MV-4-11 (cell line): ENCODE measurements at places on chromosomes 7 and 10.
A peak's percentile ranks its signal among the peaks of the same experiment; 100 is the strongest.

DNA sequence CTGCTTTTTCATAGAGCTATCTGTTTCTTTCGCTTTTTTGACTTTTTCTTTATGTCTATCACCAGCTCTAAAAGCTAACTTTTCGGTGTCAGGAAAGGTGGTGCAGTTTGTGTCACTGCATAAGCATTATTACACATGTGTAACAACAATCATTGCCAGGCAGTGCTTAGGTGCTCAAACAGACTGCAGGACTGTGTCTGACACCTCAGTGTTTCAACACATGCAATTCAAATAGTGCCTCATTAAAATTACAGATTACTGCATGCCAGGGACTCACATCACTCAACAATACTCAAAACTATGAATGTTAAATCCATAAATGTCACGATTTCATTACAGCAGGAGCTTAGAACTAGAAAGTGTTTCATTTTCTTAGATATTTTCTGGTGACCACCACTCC is 265.3 kb upstream of the SMIM30 start:
- DNase-seq = no peak

DNA sequence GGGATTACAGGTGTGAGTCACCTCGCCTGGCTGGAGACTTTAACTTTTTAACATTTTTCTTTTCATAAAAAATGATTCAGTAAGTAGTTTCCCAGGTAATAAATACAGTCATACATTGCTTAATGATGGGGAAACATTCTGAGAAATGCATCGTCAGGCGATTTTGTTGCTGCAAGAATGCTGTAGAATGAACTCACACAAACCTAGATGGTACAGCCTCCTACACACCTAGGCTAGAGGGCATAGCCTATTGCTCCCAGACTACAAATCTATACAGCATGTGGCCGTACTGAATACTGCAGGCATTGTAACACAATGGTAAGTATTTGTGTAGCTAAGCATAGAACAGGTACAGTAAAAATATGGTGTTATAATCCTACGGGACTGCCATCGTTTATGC is 108.5 kb upstream of the SFMBT2 start:
- DNase-seq = no peak

- peak; percentile 16 for DNase-seq
Measured at GRCh38 chr10:96890172-96890513, 58.0 kb downstream of the LCOR start.

DNA sequence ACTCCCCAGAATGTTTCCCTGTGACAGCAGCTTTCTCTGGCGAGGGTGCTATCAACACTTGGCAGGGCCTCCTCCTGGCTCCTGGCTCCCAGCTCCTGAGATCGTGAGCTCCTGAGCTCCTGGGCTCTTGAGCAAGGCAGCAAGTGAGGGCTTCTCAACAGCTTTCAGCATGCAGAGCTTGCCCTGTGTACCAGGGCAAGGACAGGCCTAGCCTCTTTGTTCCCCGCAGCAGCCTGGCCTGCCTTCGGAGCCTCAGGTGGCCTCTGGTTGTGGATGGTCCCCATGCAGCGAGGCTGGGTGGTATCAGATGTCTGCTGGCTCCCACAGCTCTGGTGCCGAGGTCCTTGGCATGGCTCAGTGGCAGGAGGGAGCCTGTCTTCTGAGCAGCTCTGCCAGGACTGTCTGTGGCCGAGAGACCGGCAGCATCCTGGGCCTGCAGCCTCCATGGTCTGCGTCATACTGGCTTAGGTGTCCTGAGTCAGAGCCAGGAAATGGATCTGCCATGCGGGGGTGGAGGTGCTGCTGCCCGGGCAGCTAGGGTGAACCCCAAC is 44.2 kb downstream of the ZMIZ1 start:
- DNase-seq = no peak

GRCh38 chr10:65166272-65166671 is 1645.1 kb downstream of the REEP3 start:
- no peak for DNase-seq

GRCh38 chr10:124266468-124267230 is 152.1 kb downstream of the OAT start:
- no peak for DNase-seq

- DNase-seq = peak; percentile 94
Measured at GRCh38 chr10:113953505-113954272, 90.0 kb upstream of the ADRB1 start.

GRCh38 chr10:79187121-79187940 is 118.6 kb downstream of the ZMIZ1 start:
- peak; percentile 39 for DNase-seq

- DNase-seq = no peak
Measured at GRCh38 chr7:18103436-18104218, 76.0 kb upstream of the PRPS1L1 start.

GRCh38 chr10:12484941-12485805 is 135.8 kb downstream of the CAMK1D start:
- DNase-seq = no peak

DNA sequence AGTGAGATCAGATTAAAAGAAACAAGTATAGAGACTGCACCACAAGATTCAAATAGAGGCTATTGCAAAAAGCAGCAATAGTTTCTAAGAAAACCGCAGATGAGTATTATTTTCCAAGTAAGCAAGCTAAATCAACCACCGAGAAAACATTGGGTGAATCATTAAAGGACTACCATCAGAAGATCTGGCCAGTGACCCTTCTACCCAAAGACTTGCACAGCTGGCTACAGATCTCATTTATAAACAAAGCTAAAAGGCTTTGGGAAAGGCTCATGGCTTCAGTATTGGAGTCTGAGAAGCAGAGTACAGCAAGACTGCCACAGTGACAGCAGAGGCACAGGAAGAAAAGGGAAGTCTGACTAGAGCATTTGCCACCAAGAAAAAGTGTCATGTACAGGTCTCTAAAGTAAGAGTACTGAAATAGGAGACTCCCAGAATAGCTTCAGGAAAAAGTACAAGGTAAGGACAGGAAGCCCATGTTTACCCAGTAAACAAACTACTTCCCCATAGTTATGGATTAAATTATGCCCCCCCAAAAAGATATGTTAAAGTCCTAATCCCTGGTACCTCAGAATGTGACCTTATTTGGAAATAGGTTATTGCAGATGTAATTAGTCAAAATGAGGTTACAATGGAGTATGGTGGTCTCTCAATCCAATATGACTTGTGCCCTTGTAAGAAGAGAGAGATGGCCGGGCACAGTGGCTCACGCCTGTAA is 19.0 kb downstream of the STEAP1 start:
- DNase-seq = peak; percentile 21

DNA sequence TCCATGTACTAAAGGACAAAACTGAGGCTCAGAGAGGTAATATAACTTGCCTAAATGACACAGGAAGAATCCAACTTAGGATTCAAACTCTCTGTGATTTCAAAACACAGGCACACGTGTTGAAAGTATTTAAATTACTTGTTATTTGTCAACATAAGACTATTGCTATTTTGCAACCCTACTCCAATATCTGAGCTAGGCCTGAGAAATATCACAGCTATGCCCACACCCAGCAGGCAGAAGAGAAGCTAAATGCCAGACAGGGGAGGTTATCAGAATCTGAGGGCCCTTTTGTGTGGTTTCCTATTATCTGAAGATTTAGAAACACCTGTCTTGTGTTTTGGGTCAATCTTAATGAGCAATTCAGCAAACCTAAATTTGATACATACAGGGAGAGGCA is 204.3 kb downstream of the ANK3 start:
- no peak for DNase-seq

DNA sequence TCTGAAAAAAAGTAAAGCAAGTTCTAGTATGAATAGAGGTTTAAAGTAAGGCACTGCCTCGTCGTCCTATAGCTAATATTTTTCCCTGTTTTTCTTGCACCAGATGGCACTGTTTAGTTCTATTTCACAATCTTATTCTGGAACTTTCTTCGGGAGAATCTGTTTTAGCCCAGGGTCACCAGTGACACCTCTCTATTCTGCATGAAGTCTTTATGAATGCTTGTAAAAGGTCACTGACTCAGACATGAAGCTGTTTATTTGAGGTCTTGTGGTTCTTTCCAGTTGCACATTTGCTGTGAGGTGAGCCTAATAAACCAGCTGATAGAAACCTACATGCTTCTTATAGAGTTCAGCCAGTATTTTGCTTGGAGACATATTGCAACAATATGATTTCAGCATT is 444.3 kb downstream of the AUTS2 start:
- no peak for DNase-seq

DNA sequence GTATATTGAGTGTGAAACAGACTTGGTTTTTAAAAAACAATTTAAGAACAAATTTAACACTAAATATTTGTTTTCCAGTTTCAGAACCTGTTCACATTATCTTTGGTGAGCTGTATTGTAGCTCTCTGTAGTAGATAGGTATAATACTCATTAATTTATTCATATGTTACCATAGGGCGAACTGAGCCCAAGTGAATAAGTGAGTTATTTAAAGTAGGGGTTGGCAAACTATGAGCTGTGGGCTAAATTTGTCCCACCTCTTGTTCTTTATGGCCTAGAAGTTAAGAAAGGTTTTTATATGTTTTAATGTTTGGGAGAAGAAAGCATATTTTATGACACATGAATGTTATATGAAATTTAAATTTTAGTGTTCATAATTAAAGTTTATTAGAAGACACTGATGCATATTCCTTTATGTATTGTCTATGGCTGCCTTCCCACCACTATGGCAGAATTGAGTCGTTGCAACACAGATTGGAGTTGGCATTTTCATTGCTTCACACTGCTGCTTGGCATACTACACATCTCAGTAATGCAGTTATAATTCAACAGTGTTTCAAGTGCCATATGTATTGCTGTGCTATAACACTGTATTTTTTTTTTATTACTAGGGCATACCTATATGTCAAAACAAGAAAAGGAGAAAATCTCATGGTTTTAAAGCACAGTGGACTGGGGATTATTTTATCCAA is 146.5 kb downstream of the ADK start:
- DNase-seq = no peak

- DNase-seq = peak; percentile 48
Measured at GRCh38 chr7:84923348-84923747, 263.5 kb downstream of the SEMA3D start.

- no peak for DNase-seq
Measured at GRCh38 chr7:37112876-37113275, 335.8 kb downstream of the ELMO1 start.

DNA sequence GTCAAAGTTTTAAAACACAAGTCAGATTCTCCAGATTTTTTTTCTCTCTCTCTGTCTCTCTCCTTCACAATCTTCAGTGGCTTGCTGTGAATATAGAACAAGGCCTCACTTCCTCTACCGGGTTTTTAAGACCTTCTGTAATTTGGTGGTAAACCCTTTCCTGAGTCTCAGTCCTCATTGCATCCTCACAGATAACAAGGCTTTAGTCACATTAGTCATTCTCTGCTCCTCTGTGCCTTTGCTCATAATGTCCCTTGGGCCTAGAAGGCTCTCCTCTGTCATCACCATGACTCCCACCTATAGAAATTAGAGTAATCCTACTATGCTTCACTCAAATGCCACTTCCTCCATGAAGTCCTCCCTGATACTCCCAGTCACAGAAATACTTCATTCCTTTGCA is 172.7 kb upstream of the HPS1 start:
- DNase-seq = peak; percentile 99

DNA sequence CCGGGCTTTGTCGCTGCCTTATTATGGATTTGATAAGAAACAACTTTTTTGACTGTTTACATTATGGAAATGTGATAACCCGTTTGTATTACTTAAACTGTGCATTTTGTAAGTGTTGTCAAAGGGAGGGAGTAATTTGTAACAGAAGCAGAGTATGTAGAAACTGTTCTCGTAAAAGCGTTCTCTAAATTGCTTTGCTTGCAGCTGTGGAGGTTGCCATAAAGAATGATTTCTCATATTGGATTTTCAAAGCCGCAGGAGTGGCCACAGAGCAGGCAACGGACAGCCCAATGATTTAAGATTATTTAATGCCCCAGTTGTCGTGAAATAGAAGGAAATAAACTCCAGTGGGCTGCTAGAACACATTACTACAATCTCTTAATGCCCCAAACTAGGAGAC is 114.0 kb upstream of the INSYN2A start:
- DNase-seq = no peak

- DNase-seq = no peak
Measured at GRCh38 chr10:123865880-123866279, 25.7 kb downstream of the CPXM2 start.

GRCh38 chr10:119640384-119640783 is 10.8 kb upstream of the BAG3 start:
- no peak for DNase-seq

GRCh38 chr7:95404316-95404865 is 8.2 kb upstream of the PON3 start:
- DNase-seq = no peak

DNA sequence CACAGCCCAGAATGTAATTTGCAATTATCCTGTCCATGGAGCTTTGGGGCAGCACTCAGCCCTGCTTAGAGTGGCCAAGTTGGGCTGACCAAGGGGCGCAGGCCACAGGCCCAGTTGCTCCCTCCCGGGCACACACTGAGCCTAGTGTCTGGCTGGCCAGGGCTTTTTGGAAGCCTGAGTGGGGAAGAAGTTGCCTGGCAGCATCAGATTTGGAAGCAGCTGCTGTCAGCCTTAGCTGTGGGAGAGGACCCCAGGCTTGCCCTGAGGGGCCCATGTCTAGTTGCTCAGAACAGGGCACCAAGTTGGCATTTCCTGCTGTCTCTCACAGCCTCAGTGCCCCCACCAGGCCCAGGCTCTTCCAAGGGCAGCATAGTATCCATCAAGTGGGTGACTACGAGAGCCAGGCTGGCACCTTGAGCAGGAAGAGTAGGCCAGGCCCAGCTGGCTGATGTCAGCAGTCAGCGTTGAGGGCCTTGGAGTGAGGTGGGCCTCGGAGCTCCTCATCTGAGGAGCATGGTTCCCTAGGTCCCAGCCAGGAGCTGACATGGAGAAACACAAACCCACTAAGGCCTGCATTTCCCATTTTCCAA is 14.4 kb downstream of the ANTXRL start:
- DNase-seq = no peak

DNA sequence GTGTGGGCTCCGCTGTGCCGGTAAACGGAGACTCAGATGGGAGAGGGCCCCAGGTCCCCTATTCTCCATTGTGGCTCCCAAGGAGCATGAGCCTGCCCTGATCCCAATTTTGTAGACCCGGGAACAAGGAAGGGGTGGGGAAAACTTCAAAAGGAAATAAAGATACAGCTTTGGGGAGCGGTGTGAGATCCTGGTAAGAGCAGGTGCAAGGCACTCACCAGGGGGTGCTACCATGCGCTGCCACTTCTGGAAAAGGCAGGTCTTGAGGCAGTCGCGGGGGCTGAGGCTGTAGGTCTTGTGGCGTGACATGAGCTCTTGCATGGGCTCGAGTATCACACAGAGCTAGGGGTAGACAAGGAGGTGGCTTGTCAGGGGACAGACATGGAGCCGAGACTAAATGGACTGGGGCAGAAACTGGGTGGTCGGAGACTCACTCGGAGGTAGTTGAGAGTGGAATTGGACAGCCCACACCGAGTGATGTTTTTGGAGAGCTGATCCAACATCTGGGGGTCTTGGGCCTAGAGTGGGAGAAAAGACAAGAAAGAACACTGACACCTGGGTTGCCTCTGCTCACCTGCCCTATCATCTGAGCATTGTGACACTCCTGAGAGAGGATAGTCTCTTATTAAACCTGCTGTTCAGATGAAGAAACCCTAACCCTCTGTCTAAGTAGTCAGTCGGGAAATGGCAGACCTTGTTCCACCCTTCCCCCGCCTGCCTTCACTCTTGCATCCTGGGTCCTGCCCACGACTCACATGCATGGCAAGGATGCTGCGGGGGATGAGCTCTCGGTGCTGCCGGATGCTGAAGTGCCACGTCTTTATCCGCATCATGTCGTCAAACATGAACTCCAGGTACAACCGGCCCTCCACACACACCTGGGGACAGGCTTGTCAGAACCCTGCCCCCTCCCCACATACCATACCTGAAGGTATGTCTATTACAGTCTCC is 10.7 kb downstream of the LDB1 start:
- no peak for DNase-seq
